Stomach (tissue), 19 donors: ENCODE measurements at places on chromosomes 11 and 22. TPM values are rescaled to one million over a fixed set of nuclear protein-coding genes. Genes with fewer than 3 reads are reported as not detected.

SELENOH gene
- 100 TPM for total RNA-seq

PICALM gene
- 152 TPM for total RNA-seq

FKBP2 gene
- total RNA-seq, result 17.4 TPM

TAGLN gene
- 2,320 TPM for total RNA-seq

TPST2 gene
- total RNA-seq, result 11.1 TPM

GSTT2B gene
- 30.0 TPM for total RNA-seq

CTSW gene
- total RNA-seq, result 0.58 TPM

CEP57 gene
- 29.1 TPM for total RNA-seq

DKK3 gene
- 54.7 TPM for total RNA-seq

HOATZ gene
- not detected for total RNA-seq

SLC29A2 gene
- total RNA-seq, result 7.0 TPM

LGALS1 gene
- 235 TPM for total RNA-seq

BIRC3 gene
- 33.4 TPM for total RNA-seq

GPR83 gene
- not detected for total RNA-seq

RAG1 gene
- 5.0 TPM for total RNA-seq

RASD2 gene
- 0.43 TPM for total RNA-seq

MS4A4A gene
- total RNA-seq, result 1.4 TPM

KLHL22 gene
- total RNA-seq, result 14.6 TPM

PKNOX2 gene
- total RNA-seq, result 2.3 TPM

SCN4B gene
- not detected for total RNA-seq

SUSD2 gene
- total RNA-seq, result 29.9 TPM

KRTAP5-11 gene
- total RNA-seq, result not detected

SMIM38 gene
- 31.2 TPM for total RNA-seq

ARHGAP8 gene
- 10.3 TPM for total RNA-seq

BLID gene
- not detected for total RNA-seq

TPBGL gene
- 1.2 TPM for total RNA-seq

NELL1 gene
- total RNA-seq, result 2.7 TPM

ZNF215 gene
- 1.0 TPM for total RNA-seq

MACROD1 gene
- total RNA-seq, result 41.2 TPM

MMP11 gene
- not detected for total RNA-seq

OR5B21 gene
- not detected for total RNA-seq

TRIM49 gene
- total RNA-seq, result not detected

UBQLN3 gene
- total RNA-seq, result not detected

TIRAP gene
- total RNA-seq, result 6.4 TPM

PCF11 gene
- 87.2 TPM for total RNA-seq

IFITM10 gene
- 0.72 TPM for total RNA-seq

WNT7B gene
- not detected for total RNA-seq
